Tibial artery (tissue), 4 donors: ENCODE measurements at places on chromosomes 2 and 18.

DNA sequence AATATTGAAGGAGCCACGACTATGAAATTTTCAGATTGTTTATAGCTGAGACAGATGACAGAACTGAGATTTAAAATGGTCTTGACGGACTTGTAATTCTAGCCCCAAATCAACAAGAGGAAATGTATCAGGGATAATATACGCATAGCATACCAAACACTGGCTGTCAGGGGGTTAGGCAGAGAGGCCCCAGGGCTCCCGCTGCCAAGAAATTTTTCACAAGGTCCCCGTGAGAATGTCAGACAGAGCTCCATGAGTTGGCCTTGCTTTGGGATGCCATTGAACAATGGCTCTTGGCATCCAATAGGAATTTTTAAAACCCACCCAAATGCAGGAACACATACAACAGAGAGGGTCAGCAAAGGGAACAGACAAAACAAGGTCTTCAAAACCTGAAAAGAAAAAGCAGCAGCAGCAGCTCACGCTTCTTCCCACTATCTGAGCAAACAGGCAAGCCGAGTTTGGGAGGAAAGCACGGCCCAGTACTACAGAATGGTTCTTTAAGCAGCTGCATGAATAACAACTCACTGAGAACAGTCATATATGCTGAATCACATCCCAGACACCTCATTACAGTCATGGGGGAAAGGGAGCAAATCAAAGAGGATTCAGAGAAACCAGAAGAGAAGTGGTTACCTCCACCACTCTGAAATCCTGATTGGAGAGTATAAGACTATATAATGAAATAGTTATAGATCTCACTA is 445.6 kb downstream of the RND3 start:
- no peak for DNase-seq

GRCh38 chr2:120590841-120591240 is 144.8 kb upstream of the GLI2 start:
- no peak for DNase-seq

GRCh38 chr2:60391230-60391629 is 162.2 kb downstream of the BCL11A start:
- DNase-seq, result no peak

- no peak for DNase-seq
Measured at GRCh38 chr18:43159086-43159770, 43.7 kb upstream of the RIT2 start.

DNA sequence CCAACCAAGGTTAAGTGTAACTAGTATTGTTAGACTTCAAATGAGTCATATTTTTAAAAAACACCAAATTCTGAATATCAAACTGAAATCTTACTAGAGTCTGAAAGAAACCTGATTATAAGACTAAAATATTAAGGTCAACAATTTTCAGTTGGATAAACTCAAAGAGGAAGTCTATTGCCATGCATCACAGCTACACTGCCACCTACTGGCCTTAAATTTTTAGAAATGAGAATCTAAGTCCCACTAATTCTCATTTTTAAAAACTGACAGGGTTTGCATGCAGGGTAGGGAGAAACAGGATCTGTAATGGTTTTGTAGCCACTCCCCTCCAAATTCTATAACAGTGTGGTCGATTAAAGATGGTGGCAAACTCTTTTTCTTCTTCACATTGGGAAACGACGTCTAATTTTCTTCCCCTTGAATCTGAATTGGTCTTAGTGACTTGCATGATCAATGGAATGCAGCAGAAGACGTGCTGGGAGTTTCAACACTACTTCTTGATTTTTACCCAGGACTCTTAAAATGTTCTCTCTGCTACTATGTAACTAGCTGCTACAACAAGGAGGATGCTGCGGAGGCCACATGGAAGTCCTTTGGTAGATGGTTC is 176.1 kb upstream of the SESTD1 start:
- DNase-seq, result no peak

- DNase-seq, result no peak
Measured at GRCh38 chr2:201203916-201204654, 21.1 kb downstream of the CASP10 start.

DNA sequence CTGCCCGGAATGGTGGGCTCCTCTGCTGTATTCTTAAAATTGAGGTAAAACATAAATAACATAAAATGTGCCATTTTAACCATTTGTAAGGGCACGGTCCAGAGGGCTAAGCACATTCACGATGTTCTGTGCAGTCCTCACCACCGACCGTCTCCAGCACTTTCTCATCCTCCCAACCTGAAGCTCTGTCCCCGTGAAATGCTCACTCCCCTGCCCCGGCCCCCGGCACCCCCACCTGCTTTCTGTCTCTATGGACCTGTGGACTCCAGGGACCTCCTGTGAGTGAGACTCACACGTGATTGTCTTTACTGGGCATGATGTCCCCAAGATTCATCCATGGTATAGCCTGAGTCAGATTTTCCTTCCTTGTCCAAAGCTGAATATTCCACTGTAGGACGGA is 38.7 kb upstream of the CTDP1 start:
- no peak for DNase-seq

- no peak for DNase-seq
Measured at GRCh38 chr2:185145316-185146121, 547.2 kb downstream of the ZNF804A start.

DNA sequence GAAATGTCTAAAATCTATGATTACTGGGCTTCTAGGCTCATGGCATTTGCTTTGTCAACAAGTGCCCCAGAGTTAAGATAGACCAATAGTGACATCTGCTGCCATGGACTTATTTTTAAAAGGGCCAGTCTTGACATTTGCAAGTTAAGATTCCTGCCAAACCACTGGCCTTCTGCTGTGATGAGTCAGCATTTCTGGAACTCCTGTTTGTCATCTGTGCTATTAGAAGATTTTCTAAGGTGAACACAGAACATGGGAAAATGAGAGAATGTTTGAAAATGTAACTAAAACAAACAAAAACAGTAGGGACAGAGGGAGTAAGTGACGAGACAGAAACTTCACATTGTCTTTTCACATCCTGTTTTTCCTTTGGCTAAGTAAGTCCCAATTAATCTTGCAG is 93.7 kb upstream of the WDR75 start:
- peak; percentile 71 for DNase-seq

GRCh38 chr2:195318440-195319111 is 338.4 kb upstream of the SLC39A10 start:
- no peak for DNase-seq

- DNase-seq, result no peak
Measured at GRCh38 chr2:227719641-227720040, 1.8 kb upstream of the SLC19A3 start.

DNA sequence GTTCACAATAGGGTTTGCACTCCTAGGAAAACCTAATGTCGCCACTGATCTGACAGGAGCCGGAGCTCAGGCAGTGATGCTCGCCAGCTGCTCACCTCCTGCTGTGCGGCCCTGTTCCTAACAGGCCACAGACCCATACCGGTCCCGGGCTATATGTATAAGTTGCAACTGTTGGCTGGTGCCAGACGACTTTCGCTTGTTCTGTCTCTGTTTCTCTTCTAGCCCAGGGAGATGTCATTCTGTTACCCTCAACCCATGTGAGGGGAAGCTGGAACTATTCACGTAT is 170.3 kb downstream of the BCL2 start:
- no peak for DNase-seq

DNA sequence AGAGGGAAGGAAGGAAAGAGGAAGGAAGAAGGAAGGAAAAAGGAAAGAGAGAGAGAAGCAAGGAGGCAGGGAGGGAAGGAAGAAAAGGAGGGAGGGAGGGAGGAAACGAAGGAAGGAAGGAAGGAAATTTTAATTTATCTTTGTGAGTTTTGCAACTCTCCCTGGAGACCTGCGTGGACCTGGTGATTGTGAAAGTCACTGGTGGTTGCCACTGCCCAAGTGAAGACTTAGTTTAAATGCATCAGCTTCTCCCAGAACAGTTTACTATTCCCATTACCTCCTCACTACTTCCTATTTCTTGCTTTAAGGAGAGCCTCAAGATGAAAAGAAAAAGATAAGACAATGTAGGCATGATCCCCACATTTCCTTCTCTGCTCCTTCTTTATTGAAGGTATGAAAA is 68.8 kb downstream of the ACVR1C start:
- no peak for DNase-seq

GRCh38 chr2:220991972-220992371 is 580.1 kb downstream of the EPHA4 start:
- no peak for DNase-seq

GRCh38 chr2:50582164-50582563 is 449.8 kb downstream of the NRXN1 start:
- no peak for DNase-seq

DNA sequence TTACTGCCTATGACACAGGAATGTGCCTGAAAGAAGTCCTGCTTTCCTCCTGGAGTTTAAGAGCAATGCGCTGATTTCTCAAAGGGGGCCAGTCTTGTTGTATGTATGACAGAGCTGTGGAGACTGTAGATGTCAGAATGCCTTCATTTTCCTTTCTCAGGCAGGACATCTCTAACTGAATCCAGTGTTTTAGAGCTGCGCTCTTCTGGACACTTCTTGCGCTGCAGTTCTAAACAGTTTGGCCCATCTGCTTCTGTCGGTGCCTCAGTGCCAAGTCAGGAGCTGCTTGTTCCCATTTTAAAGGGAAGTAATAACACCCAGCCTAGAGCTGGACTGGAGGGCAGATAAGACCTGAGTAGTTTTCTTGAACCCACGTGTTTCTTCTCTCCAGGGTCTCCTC is 91.4 kb downstream of the ESCO1 start:
- DNase-seq, result no peak
